ENCODE measurements at places on chromosomes 6 and 20. TPM values are rescaled to one million over a fixed set of nuclear protein-coding genes. Genes with fewer than 3 reads are reported as not detected.
A peak's percentile ranks its signal among the peaks of the same experiment; 100 is the strongest.

The NRSN2 gene
- polyA plus RNA-seq, result 76.7 TPM

The DLL1 gene
- 0.68 TPM for polyA plus RNA-seq

DNA sequence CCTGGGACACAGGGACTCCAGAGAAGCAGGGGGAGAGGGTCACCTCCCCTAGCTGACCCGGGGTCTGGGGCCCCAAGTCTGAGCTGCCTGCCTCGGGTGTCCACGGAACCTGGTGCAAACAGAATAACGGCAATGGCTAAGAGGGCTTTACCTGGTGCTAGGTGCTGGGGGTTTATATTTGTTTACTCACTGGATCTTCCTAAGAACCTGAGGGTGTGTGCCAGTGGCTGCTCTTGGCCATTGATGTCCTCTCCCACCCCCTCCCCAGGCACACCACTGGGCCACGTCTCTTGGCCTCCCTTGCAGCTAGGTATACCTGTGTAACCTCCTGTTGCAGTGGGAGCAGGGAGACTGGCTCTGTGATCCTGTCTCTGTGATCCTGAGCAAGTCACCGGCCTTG lies 157.9 kb upstream of the MLN start:
- 0 out of 2 replicates have a peak, but pooled peaks cover 7% of the 10 kb centered on the region for H3K4me1 ChIP-seq
- H3K27ac ChIP-seq, result no peak overlapping the region
- no peak for DNase-seq
- H3K27me3 ChIP-seq, result no peaks in the 10 kb centered on the region

DNA sequence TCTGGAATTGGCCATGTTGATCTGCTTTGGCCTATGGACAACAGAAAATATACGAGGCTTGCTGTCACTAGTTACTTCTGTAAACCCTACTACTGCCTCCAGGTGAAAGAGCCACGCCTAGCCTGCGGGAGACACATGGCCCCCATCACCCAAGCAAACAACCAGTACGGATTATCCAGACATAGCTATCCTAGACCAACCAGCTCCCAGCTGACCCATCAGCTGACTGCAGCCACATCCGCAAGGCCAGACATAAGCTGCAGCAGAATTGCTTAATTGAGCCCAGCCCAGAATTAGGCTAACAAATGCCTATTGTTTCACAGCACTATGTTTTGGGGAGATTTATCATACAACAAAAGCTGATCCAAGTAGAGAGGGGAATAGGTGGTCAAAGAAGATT lies 13.5 kb downstream of the REV3L start:
- H3K27me3 ChIP-seq, result no peaks in the 10 kb centered on the region
- DNase-seq, result no peak
- H3K27ac ChIP-seq, result no peak overlapping the region
- peaks cover 31% of the 10 kb centered on the region for H3K4me1 ChIP-seq
- H3K36me3 ChIP-seq, result no peaks in the 10 kb centered on the region
- no peak overlapping the region for H3K4me3 ChIP-seq

The DSN1 gene
- 15.6 TPM for polyA plus RNA-seq

The GHRH gene
- polyA plus RNA-seq, result not detected

DNA sequence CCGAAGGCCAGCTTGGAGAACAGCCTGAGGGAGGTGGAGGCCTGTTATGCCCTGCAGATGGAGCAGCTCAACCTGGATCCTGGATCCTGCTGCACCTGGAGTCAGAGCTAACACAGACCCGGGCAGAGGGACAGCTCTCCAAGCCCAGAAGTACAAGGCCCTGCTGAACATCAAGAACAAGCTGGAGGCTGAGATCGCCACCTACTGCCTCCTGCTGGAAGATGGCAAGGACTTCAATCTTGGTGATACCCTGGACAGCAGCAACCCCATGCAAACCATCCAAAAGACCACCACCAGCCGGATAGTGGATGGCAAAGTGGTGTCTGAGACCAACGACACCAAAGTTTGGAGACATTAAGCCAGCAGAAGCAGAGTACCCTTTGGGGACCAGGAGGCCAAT lies 223.5 kb upstream of the ID4 start:
- DNase-seq, result peak; percentile 2
- H3K27ac ChIP-seq, result no peak overlapping the region
- no peaks in the 10 kb centered on the region for H3K36me3 ChIP-seq
- no peak overlapping the region for H3K4me3 ChIP-seq

GRCh38 chr20:24700166-24700860 lies 230.9 kb downstream of the SYNDIG1 start:
- 0 out of 2 replicates have a peak, but pooled peaks cover 1% of the 10 kb centered on the region for H3K4me1 ChIP-seq
- peaks cover 13% of the 10 kb centered on the region for H3K27me3 ChIP-seq
- H3K27ac ChIP-seq, result no peak overlapping the region
- H3K36me3 ChIP-seq, result no peaks in the 10 kb centered on the region
- no peak for DNase-seq
- no peak overlapping the region for H3K4me3 ChIP-seq

DNA sequence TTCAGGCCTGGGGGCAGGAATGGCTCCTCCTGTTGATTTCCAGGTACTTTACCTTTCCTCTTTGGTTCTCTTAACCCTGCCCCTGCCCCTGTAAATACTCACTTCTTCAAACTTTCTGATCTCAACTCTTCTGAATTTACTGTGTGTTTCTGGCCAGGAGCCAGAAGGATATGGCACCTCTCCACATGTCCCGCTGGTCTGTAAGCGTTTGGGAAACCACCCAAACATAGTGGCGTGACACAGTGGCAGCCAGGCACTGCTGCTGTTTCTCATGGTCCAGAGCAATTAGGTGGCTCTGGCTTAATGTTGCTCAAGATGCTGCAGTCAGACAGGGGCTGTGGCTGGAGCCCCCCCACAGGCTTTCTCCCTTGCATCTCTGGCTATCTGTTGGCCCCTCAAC lies 374.5 kb downstream of the RNGTT start:
- no peak overlapping the region for H3K27ac ChIP-seq
- no peak for DNase-seq
- no peak overlapping the region for H3K4me3 ChIP-seq
- H3K36me3 ChIP-seq, result no peaks in the 10 kb centered on the region

The RUNX2 gene
- polyA plus RNA-seq, result 5.2 TPM

The SMLR1 gene
- not detected for polyA plus RNA-seq

DNA sequence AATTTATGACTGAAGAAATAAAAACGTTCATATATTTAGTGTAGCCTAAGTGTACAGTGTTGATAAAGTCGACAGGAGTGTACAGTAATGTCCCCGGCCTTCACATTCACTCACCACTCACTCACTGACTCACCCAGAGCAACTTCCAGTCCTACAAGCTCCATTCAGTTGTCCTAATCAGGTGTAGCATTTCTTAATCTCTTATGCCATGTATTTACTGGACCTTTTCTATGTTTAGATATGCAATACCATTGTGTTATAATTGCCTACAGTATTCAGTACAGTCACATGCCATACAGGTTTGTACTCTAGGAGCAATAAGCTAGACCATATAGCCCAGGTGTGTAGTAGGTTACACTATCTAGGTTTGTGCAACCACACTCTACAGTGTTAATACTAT lies 610.2 kb upstream of the NOX3 start:
- H3K36me3 ChIP-seq, result no peaks in the 10 kb centered on the region
- no peak overlapping the region for H3K4me3 ChIP-seq
- H3K27me3 ChIP-seq, result no peaks in the 10 kb centered on the region
- no peak overlapping the region for H3K27ac ChIP-seq
- no peak for DNase-seq
- no peaks in the 10 kb centered on the region for H3K4me1 ChIP-seq

The NFATC2 gene
- polyA plus RNA-seq, result 0.14 TPM

The RGS17 gene
- polyA plus RNA-seq, result 0.36 TPM

The SYNDIG1 gene
- polyA plus RNA-seq, result 1.6 TPM
